ENCODE measurements at places on chromosomes 16 and 17.
A peak's percentile ranks its signal among the peaks of the same experiment; 100 is the strongest.

DNA sequence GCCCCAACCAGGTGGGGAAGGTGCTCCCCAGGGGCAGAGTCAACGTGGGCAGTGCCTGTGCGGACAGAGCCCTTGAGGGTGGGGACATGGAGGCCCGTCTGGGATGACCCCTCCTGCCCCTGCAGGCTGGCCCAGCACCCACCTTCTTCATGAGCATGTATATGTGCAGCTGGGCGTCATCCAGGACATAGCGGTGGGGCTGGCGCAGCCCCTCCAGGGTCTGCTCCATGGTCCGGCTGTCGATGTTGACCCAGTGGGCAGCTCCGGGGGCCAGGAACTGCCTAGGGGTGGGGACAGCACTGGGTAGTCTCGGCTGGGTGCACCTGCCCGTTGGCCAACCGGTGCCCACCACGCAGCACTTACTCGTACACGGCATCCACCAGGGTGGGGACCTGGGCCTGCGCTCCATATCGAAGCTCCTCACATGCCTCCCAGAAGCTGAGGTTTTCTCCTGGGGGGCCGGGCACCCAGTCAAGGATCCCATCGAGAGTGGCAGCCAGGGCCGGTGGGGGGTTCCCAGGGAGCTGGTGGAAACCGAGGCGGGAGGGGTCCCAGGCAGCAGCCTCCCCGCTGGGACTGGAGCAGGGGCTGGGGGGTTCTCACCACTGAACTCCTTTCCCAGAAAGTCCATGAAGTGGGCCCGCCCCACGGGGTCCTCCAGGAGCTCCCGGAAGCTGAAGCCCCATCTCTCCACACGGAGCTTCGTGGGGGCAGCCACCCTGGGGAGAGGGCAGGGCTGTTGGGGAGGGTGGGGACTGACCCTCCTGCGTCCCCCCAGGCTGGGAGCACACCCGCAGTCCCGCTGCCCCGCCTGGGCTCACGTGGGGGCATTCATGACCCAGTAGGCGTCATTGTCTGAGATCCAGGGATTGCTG lies 5.1 kb downstream of the RGS11 start:
- no peak for DNase-seq

DNA sequence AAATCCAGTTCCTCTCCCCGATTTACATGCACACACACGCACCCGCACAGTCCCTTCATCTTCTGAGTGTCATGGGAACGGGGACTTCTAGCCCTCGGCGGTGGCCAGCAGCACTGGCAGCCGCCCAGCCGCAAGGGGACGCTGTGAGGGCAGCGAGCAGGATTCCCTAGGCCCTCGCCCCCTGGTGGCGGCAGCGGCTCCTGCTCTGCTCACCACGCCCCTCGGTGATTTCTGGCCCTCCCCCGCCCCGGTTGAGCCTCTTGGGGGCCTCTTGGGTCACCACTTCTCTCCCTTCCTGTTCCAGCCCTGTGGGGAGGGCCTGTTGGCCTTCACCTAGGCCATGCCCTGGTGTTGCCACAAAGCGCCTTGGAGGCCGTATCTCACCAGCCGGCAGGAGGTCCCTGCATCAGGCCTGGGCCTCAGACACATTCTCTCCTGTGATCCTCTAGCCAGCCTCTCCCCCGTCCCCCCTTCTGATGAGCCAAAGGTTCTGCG lies 75.2 kb upstream of the KSR1 start:
- peak; percentile 86 for DNase-seq

- DNase-seq, result no peak
These were observed 14.4 kb downstream of the FA2H start for GRCh38 chr16:74760007-74760767.

DNA sequence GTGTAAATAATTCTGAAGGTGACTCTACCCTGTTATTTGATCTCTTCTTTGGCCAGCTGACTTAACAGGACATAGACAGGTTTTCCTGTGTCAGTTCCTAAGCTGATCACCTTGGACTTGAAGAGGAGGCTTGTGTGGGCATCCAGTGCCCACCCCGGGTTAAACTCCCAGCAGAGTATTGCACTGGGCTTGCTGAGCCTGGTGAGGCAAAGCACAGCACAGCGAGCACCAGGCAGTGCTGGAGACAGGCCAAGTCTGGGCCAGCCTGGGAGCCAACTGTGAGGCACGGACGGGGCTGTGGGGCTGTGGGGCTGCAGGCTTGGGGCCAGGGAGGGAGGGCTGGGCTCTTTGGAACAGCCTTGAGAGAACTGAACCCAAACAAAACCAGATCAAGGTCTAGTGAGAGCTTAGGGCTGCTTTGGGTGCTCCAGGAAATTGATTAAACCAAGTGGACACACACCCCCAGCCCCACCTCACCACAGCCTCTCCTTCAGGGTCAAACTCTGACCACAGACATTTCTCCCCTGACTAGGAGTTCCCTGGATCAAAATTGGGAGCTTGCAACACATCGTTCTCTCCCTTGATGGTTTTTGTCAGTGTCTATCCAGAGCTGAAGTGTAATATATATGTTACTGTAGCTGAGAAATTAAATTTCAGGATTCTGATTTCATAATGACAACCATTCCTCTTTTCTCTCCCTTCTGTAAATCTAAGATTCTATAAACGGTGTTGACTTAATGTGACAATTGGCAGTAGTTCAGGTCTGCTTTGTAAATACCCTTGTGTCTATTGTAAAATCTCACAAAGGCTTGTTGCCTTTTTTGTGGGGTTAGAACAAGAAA lies 5.1 kb downstream of the STH start:
- no peak for DNase-seq

- peak; percentile 38 for DNase-seq
These were observed 986 bp downstream of the HAPSTR1 start for GRCh38 chr16:9092282-9092977.

GRCh38 chr17:61400717-61401388 lies 1.2 kb downstream of the TBX2 start:
- DNase-seq, result no peak

DNA sequence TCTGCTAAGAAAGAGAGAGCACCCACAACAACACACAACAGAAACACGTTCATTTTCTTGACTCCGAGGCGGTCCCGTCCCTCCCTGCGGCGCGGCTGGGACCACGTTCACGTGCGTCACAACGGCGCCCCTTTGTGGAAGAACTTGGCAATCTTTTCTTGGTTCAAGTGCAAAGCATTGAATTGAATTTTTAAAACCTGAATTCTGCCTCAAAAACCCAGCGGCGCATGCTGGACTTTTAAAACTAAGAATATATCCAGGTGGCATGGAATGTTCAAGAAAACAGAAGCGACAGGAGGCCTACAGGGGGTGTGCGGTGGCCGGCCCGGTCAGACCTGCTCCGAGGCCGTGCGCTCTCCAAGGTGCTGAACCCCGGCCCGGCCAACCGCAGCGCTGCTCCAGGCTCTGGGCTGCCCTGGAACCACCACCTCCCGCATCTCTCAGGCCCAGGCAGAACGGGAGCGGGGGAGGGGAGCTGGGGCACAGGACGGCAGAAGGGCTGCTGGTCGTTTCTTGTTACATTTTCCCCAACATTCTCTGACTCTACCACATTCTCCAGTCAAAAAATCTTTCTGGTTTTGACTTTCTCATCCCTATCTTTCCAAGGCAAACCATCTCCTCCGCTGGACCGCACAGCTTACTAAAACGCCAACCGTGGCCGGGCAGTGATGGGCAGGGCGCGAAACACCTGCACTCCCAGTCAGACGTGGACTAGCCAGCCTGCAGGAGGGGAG lies 3.4 kb upstream of the HEXD start:
- DNase-seq, result peak; percentile 77

- no peak for DNase-seq
These were observed 7.8 kb upstream of the SLC38A10 start for GRCh38 chr17:81302861-81303333.

DNA sequence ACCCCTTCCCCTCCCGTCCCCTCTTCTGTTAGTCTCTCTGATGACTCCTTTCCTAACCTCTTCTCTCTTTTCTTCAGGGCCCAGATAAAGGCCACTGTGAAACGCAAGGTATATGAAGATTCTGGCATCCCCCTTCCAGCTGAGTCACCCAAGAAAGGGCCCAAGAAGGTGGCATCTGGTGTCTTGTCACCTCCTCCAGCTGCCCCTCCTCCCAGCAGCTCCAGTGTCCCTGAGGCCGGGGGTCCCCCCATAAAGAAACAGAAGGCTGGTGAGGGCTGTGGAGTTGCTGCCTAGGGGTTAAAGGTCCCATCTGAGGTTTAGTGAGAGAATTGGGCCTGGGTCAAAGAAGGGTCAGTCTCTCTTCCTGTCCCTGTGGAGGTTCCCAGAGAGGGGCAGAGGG lies 4.0 kb downstream of the RNASEK start:
- DNase-seq, result no peak

DNA sequence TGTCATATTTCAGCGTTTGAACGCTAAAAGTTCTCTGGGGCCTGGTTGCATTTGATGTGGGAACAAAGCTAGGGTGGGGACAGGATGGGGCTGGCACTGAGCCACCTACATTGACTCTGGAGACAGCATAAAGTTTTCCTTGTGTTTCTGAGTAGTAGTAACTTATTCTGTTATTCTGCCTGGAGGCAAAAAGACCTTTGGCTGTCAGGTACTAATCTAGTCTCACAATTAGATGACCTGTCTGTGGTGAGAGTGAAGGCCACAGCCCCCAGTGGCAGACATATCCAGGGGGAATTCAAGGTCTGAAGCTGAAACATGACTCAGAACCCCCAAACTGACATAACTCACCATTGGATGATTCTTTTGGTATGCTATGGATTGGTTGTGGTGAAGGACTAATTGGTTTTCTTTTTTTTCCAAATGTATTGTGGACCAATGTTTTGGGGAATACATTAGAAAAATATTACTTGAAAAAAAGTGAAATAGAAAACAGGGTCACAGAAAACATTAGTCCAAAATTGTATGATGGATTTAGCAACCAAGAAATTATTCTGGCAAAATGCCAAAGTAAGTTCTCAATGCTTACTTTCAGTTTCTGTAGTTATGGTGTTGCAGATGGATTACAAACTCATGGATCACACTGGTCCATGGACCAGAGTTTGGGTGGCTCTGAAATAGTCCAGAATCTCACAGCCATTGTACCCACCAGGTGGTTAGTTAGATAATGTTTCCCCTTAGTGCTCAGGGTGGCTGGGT lies 10.5 kb upstream of the SALL1 start:
- DNase-seq, result no peak

- no peak for DNase-seq
These were observed 134.1 kb downstream of the ZNF778 start for GRCh38 chr16:89351645-89352044.

GRCh38 chr17:78120971-78121800 lies 7.4 kb downstream of the TMC6 start:
- no peak for DNase-seq

DNA sequence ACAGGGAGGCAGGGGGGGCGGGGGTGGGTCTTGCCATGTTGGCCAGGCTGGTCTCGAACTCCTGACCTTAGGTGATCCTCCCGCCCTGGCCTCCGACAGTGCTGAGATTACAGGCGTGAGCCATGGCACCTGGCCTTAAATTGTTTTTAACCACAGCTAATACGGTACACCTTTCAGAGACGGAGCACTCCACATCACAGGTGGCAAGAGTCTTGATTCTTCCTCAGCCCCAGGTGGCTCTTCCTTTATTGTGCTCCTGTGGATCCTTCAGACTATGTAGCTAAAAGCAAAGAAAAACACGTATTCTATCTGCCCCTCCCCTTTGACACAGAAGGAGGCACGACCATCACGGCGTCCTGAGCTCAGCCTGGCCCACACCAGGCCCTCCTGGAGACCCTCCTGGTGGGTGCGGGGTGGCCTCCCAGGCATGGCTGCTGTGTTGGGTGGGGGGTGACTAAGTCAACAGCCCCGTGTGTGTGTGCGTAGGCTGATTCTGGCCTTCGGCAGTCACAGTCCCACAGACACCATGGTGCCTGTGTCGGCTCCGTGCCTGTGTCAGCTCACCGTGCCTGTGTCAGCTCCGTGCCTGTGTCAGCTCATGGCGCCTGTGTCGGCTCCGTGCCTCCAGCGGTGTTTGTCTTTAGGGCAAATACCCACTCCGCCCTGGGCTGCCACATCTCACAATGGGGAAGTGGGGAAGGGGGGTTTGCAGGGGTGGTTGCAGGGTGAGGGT lies 10.8 kb upstream of the SECTM1 start:
- no peak for DNase-seq

DNA sequence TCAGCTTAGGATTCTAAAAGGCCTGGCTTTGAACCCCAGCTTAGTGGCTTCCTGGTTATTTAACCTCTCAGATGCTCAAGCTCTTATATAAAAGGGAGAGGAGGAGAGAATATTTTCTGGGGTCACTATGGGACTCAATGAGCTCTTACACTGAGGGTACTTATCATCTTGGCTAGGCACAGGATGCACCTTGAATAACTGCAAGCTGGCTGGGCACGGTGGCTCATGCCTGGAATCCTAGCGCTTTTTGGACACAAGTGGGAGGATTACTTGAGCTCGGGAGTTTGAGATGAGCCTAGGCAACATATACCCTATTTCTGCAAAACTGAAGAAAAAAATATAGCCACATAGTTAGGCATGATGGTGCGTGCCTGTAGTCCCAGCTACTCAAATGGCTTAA lies 665.3 kb upstream of the RBFOX1 start:
- no peak for DNase-seq

DNA sequence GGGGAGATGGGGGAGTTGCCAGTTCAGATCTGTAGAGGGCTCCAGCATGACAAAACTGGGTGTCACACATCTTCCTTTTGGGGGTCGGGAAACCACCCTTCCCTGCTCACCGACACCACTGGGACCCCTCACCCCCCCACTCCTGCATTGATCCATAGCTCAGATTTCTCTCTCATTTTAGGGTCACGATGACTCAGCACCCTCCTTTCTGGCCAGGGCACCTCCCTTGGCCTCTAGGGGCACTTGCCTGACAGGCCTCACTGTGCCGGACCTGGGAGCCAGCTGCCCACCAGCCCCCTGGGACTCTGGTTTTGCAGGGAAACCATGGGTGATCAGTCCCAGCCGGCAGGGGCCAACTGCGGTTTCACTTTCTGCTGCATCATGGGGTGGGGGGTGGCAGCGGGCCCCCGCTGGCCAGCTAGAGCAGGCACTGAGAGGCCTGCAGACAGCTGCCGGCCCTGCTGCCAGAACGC lies 239.4 kb downstream of the MRTFB start:
- DNase-seq, result peak; percentile 64

- no peak for DNase-seq
These were observed 11.3 kb downstream of the ABCC3 start for GRCh38 chr17:50645748-50646682.

GRCh38 chr17:7897090-7897489 lies 8.5 kb downstream of the CHD3 start:
- DNase-seq, result no peak

GRCh38 chr16:15654591-15654990 lies 4.5 kb downstream of the NDE1 start:
- no peak for DNase-seq

- DNase-seq, result no peak
These were observed 53.4 kb downstream of the NUP93 start for GRCh38 chr16:56783344-56783743.

DNA sequence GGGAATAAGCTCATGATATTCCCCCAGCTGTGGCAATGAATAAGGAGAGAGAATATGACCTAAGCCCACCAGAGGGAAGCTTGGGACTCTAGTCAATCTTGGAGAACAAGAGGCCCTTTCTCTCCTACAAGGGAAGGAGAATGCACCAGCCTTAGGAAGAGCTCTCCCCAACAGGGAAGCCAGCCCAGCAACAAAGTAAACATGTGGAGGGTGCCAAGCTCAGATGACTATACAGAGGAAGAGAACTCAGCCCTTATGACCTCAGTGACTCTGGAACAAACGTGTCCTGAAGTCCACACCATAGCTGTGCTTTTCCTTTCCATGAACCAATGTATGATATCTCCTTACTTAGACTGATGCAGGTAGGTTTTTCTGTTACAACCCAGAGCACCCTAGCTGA lies 219.7 kb downstream of the GSG1L start:
- DNase-seq, result no peak

GRCh38 chr16:27284865-27285675 lies 16.5 kb upstream of the NSMCE1 start:
- DNase-seq, result no peak
